ENCODE measurements at places on chromosomes 16 and 17.

- H3K4me1 ChIP-seq: peaks cover 2% of the 10 kb centered on the region
- H3K36me3 ChIP-seq: no peaks in the 10 kb centered on the region
- no peak for DNase-seq
- H3K27me3 ChIP-seq: no peaks in the 10 kb centered on the region
Observed at GRCh38 chr17:55652114-55652823, 70.4 kb downstream of the TMEM100 start.

GRCh38 chr17:50611634-50612033 lies 23.0 kb upstream of the ABCC3 start:
- no peak overlapping the region for H3K4me3 ChIP-seq
- H3K4me1 ChIP-seq: no peaks in the 10 kb centered on the region
- H3K27ac ChIP-seq: no peak overlapping the region
- DNase-seq: no peak
- H3K27me3 ChIP-seq: no peaks in the 10 kb centered on the region
- H3K36me3 ChIP-seq: no peaks in the 10 kb centered on the region

GRCh38 chr17:68182940-68183551 lies 64.8 kb upstream of the AMZ2 start:
- no peak for DNase-seq
- H3K4me3 ChIP-seq: no peak overlapping the region
- H3K27ac ChIP-seq: no peak overlapping the region
- no peaks in the 10 kb centered on the region for H3K27me3 ChIP-seq
- peaks cover 5% of the 10 kb centered on the region for H3K4me1 ChIP-seq

DNA sequence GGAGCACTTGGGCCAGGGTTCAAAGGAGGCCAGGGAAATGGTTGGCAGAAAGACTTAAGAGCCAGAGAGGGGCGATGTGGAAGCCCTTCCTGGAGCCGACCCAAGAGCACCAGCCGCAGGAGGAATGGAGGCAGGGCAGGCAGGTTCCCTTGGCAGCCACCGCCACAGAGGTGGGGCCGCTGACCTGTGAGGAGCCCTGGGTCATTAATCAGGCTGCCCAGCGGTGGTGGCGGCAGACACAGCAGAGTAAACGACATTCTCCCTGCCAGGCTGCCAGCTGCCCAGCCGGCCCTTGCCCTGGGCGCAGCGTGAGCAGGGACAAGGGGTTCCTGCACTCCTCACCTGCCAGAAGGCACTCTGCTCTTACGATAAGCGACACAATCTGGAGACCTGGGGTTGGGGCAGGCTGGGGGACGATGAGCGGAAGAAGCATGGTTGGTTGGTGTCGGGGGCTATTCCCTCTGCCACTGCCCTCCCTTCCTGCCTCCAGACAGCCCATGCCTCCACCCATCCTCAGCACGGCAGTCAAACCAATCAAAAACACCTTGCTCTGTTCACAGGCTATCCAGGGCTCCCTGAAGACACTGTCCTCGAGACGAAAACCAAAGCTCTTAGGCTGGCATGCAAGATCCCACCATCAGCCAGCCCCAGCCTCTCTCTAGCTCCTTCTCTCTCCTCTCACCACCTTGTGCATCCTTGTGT lies 40.9 kb downstream of the PLXDC1 start:
- no peaks in the 10 kb centered on the region for H3K27me3 ChIP-seq
- no peak overlapping the region for H3K4me3 ChIP-seq
- no peak overlapping the region for H3K27ac ChIP-seq

GRCh38 chr17:28717578-28718332 lies at the start of gene RAB34:
Gene RAB34, minus strand, starts transcription at chr17:28717868. Its CDS starts 602 bp downstream, at chr17:28717266.
- DNase-seq: peak; percentile 24
- H3K27ac ChIP-seq: peak within 1 kb of the TSS; percentile 97
- H3K36me3 ChIP-seq: peaks cover 42% of the 10 kb centered on the region

DNA sequence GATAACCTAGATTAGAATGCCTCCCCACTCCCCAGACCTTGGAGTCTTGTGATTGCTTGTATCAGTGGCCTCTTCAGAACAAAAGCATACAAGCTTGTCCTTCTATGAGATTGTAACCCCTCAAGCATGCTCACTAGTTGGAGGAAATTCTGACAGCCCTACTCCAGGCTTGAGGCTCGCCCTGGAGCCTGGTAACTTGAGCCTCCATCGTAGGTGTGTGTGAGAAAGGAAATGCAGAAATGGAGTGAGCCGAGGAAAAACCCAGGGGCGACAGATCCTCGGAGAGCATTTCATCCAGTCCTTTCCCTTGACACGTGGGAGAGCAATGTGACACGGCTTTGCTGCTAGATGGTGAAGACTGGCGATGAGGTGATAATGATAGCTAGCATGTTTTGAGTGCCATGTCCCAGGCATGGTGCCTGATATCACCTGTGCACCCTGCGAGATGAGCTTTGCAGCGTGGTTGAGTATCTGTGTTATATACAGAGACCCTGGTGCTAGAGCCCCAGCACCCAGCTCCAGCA lies 31.2 kb downstream of the GNAO1 start:
- H3K4me3 ChIP-seq: no peak overlapping the region
- no peaks in the 10 kb centered on the region for H3K27me3 ChIP-seq
- no peaks in the 10 kb centered on the region for H3K36me3 ChIP-seq
- H3K4me1 ChIP-seq: peaks cover 2% of the 10 kb centered on the region
- no peak overlapping the region for H3K27ac ChIP-seq

GRCh38 chr16:47574091-47575054 lies 113.2 kb downstream of the PHKB start:
- no peaks in the 10 kb centered on the region for H3K27me3 ChIP-seq
- no peaks in the 10 kb centered on the region for H3K36me3 ChIP-seq
- no peak overlapping the region for H3K4me3 ChIP-seq
- H3K4me1 ChIP-seq: no peaks in the 10 kb centered on the region

GRCh38 chr16:84574191-84574590 lies 43.7 kb downstream of the COTL1 start:
- no peak overlapping the region for H3K27ac ChIP-seq
- H3K4me1 ChIP-seq: no peaks in the 10 kb centered on the region
- no peak overlapping the region for H3K4me3 ChIP-seq
- no peaks in the 10 kb centered on the region for H3K27me3 ChIP-seq

DNA sequence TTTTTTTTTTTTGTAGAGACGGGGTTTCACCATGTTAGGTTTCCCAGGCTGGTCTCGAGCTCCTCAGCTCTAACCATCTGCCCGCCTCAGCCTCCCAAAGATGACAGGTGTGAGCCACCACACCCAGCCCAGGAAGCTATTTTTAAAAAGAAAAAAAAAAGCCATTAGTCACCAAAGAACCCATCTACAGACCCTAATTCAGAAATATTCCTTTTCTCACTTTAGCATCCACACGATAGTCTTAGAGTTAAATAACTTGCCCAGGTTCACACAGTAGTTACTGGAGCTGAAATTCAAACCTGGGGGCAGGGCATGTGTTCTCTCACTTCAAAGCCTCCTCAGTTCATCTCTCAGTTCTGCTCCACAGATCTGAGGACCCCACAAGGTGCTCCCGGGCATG lies 70.3 kb upstream of the NOL11 start:
- no peaks in the 10 kb centered on the region for H3K27me3 ChIP-seq
- H3K4me3 ChIP-seq: no peak overlapping the region
- no peak overlapping the region for H3K27ac ChIP-seq
- no peaks in the 10 kb centered on the region for H3K4me1 ChIP-seq
- no peak for DNase-seq

GRCh38 chr17:43599835-43600234 lies 53.7 kb upstream of the ETV4 start:
- H3K4me3 ChIP-seq: no peak overlapping the region
- H3K27ac ChIP-seq: peak overlapping the region; percentile 8
- peaks cover 27% of the 10 kb centered on the region for H3K4me1 ChIP-seq
- no peaks in the 10 kb centered on the region for H3K27me3 ChIP-seq

GRCh38 chr16:46923513-46924295 lies 39.5 kb downstream of the GPT2 start:
- H3K4me1 ChIP-seq: peaks cover 50% of the 10 kb centered on the region
- peak overlapping the region; percentile 38 for H3K27ac ChIP-seq
- peaks cover 45% of the 10 kb centered on the region for H3K36me3 ChIP-seq

- H3K27me3 ChIP-seq: peaks cover 31% of the 10 kb centered on the region
- no peak overlapping the region for H3K27ac ChIP-seq
- no peaks in the 10 kb centered on the region for H3K36me3 ChIP-seq
- peaks cover 4% of the 10 kb centered on the region for H3K4me1 ChIP-seq
Observed at GRCh38 chr16:3173892-3174617, 13.9 kb upstream of the OR1F1 start.

DNA sequence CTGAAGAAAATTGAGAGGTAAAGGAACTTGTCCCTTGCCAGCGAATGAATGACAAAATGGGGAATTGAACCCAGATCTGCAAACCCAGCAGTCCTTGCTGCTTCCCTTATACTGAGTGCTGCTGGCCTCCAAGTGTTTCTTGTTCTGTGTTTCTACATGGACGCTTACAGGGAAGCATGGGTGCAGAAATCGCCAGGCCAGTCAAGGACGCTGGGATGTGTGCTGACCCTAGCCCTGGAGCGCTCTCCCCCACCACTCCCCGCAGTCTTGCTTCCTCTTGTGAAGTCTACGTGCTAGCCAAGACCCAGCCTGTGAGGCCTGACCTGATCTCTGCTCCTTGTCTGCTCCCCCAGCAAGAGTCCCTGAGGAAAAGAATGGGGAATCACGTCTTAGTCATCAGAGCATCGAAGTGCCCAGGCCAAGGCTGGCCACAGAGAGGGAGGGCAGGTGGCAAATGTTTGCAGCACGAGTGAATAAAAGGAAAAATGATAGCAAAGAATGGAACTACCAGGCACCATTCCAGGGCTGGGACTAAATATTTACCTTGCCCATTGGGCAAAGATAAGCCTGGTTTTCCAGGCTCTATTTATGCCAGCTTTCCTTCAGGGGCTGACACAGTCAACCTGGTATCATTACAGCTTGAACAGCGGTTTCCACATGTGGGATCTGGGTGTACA lies 17.4 kb downstream of the CA4 start:
- H3K27me3 ChIP-seq: no peaks in the 10 kb centered on the region
- H3K4me1 ChIP-seq: no peaks in the 10 kb centered on the region
- H3K27ac ChIP-seq: no peak overlapping the region
- H3K4me3 ChIP-seq: no peak overlapping the region
- DNase-seq: no peak

DNA sequence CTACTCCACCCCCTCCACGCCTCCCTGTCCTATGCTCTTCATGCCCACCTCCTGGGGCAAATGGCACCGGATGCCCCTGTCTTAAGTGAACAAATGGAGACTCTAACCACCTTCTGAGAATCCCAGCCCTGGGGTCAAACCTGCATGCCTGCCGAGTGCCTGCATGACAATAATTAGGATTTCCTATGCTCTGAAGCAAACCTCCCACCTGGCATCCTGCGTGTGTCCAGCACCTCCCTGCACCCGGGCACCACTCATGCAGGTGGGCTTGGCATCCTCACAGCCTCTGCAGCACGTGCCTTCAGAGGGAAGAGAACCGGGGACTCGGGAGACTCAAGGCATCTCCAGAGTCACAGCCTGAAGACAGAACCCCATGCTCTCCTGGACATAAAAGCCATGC lies 11.2 kb upstream of the KIFC3 start:
- H3K4me1 ChIP-seq: peaks cover 45% of the 10 kb centered on the region
- no peak for DNase-seq
- H3K27ac ChIP-seq: no peak overlapping the region
- H3K36me3 ChIP-seq: no peaks in the 10 kb centered on the region
- H3K4me3 ChIP-seq: no peak overlapping the region

DNA sequence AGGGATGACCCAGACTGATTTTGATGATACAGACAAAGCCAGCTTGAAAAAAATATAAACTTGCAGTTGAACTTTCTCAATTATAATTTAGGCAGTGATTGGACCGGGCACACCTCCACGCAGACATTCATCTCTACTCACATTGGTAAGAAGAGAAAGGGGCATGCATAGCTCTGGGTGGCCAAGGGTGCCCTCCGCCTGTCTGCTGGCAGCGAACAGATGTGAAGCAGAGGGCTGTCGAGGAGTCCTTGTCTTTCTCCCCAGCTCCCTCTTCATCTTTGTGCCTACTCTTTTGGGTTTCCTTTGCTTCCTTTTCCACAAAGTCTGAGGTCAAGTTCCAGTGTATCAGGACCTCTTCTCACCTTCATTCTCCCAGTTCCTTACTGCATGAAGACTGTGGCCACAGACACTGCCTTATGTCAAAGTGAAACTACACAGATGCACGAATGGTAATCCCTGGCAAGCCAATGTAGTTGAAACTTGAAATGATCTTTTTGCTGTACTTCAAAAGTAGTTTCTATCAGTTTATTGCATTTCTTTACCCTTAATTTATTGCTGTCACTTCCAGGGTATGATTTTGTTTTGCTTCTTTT lies 343.7 kb upstream of the SOX9 start:
- no peaks in the 10 kb centered on the region for H3K27me3 ChIP-seq
- no peak for DNase-seq
- H3K4me3 ChIP-seq: no peak overlapping the region
